ENCODE measurements at places on chromosomes 3 and 15.
A peak's percentile ranks its signal among the peaks of the same experiment; 100 is the strongest.

DNA sequence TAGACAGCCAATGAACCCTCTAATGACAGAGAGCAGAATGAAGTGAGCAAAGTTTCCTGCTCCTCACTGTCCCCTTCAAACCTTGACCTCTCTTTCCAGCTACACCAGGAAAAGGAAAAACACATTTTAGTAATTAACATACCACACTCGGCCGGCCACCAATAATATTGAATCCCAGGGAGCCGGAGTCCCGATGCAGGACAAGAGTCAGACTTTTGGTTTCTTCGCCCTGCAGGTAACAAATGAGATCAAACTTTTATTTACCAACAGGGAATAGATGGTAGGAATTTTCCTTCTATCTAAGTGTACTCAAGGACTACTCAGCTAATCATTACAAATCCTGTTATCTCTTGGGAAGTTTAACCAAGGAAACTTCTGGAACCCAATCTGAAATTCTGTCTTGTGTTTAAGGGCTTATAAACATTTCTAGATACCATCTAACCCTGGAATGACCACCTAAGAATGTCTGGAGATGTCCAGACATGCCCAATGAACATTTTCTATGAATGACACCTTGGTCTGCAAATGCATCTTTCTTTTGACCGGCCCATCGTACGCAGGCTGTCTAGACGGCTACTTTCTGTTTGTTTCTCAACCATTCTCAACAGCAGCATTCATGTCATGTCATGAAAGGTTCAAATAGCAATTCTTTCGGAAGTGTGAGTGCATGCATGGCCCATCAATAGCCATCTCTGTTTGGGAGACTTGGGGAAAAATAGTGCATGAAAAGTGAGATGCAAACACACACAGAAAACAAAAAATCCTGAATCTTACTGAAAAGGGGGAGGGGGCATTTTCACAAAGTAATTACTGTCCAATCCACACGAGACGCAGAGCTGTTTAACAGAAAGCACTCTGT lies 16.1 kb downstream of the PDZRN3 start:
- DNase-seq: no peak

GRCh38 chr3:124063197-124063909 lies 71.4 kb upstream of the ROPN1 start:
- DNase-seq: peak; percentile 45

GRCh38 chr15:96428742-96429141 lies 98.2 kb downstream of the NR2F2 start:
- DNase-seq: peak; percentile 93

- DNase-seq: peak; percentile 31
Observed at GRCh38 chr15:84855136-84855535, 29.3 kb upstream of the SLC28A1 start.

DNA sequence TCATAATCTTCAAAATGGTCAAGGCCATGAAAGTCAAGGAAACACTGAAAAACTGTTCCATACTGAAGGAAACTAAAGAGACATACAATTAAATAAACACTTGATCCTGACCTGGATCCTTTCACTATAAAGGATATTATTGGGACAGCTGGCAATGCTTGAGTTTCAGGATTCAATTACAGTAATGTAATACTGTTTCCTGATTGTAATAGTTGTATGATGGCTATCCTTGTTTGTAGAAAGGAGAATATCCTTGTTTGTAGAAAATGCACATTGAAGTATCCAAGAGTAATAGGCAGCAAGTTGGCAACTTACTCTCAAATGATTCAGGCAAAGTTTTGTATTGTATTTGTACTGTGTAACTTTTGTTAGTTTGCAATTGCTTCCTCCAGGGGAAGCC lies 4.6 kb downstream of the CIDEC start:
- no peak for DNase-seq

GRCh38 chr3:150520408-150520807 lies 25.9 kb downstream of the SERP1 start:
- DNase-seq: peak; percentile 13

- DNase-seq: no peak
Observed at GRCh38 chr3:10996345-10997013, 3.9 kb downstream of the SLC6A1 start.

GRCh38 chr15:27017168-27017809 lies 46.3 kb downstream of the GABRG3 start:
- DNase-seq: peak; percentile 54

GRCh38 chr15:78052001-78052401 lies 25.5 kb downstream of the TBC1D2B start:
- peak; percentile 79 for DNase-seq

DNA sequence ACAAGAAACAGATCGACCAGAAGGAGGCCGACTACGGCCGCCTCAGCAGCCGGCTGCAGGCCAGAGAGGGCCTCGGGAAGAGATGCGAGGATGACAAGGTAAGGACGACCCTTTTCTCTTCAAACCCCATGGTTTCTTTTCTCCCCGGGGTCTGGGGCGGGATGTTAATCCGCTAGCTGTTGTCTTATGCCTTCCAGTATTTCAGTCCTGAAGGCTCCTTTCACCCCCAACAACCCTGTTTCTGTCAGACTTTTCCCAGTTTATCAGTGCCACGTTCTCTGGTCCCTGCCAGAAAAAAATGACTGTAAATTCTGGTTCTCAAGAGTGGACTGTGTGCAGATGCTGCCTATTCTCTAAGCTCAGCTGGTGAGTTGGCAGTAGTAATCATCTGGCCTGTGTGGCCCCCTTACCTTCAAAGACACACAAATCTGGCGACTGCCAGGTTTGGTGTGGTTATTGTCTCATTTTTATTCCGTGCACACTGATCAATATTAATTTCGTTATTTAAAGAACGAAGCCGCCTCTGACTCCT lies 806 bp downstream of the GOLM2 start:
- DNase-seq: peak; percentile 13
